ENCODE measurements at places on chromosomes 4 and X.

DNA sequence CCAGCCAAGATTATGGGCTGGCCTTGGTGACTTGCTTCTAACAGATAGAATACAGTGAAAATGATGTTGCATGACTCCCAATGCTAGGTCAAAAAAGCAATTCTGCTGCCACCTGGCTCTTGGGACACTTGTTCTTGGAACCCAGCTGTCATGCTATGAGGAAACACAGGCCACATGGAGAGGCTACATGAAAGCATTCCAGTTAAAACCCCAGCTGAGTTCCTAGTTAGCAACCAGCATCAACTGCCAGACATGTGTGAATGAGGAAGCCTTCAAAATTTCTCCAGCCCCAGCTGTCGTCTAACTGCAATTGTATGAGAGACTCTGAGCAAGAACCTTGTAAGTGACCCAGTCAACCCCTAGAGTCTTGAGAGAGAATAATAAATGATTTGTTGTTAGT, 105.2 kb upstream of the FGF16 start:
- no peak for DNase-seq

DNA sequence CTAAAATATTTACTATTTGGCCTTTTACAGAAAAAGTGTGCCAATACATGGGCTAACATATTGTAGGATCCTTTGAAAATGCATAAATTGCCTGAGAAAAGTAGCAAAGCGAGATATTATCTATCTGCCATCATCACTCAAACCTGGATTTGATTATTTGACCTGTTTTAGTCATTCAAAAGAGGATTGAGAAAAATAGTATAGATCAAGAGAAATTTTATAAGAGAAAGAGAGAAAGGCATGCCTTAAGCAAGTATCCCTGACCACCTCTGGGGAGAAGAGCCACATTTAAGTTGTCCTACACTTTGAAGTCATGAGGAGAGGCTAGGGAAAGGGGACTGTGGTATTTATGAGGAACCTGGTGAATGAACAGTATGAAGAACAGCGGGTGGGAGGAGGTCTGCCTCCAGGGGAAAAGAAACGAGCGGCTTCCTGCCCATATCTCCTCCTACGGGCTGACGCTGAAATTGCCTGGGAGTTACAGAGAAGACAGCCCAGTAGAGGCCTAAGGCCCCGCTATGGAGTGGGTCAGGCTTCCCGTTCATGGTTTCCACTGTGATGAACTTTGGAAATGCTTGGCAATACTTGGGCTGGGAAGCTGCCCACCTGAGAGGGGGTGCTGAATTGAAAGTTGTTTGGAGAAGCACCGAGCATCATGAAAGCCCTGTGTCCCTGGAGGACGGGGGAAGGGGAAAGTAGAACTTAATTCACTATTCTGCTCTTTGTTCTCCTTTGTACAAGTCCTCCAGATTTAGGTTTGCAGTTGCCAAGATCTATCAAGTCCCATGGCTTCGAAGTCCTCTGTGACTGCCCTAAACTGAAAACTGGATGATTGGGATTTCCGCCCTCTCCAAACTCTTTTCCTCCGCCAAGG, 106.9 kb upstream of the ACSL4 start:
- peak; percentile 66 for DNase-seq

- no peak for DNase-seq
Observed at GRCh38 chr4:145870155-145871020, 68.2 kb downstream of the ZNF827 start.

DNA sequence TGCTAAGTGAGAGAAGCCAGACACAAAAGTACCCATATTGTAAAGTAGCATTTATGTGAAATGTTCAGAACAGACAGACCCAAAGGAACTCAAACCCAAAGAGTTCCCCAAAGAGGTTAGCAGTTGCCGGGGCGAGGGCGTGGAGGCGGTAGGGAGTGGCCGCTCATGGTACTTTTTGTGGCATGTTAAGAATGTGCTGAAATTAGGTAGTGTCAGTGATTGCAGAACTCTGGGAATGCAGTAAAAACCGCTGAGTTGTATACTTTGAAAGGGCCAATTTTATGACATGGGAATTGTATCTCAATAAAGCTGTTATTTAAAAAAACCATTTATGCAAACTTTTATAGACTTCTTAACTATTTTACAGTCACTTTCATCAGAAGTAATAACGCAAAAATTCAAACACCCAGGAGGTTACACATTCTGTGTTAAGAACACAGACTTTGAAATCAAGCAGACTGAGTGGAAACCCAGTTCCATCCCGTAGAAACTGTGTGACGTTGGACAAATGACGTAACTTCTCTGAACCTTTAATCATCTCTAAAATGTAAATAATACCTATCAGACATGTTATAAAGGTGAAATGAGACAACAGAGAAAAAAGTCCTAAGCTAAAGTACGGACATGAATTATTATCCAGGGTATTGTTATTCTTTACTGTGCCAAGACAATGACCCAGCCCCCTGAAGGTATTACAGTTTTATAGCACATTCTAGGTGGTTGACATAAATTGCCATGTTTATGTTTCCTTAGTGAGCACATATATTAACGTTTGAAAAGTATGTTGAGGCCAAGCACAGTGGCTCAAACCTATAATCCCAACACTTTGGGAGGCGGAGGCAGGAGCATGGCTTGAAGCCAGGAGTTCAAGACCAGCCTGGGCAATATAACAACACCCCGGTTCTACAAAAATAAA, 19.7 kb downstream of the ZFP42 start:
- DNase-seq: no peak

- no peak for DNase-seq
Observed at GRCh38 chr4:56892691-56893090, 15.0 kb upstream of the REST start.

- no peak for DNase-seq
Observed at GRCh38 chr4:10200869-10201268, 84.3 kb upstream of the WDR1 start.

- DNase-seq: no peak
Observed at GRCh38 chr4:145414841-145415240, 66.8 kb upstream of the SMAD1 start.

DNA sequence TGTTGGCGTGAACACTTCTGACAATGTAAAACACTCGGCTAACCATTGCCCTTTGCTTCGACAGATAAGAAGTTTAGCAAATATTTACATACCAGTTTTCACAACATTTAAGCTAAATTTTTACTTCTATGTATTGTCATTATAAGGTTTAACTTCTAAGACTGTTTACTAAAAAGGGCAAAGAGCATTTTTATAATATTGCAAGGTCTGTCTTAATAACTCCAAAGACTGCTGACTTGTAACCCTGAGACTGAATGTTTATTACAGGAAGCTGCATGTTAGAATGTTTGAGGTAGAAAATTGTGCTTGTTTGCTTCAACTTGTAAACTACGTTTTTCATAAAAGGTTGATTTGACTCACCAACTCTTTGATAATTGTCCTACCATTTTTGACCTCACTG, 213.2 kb upstream of the RPS6KA3 start:
- no peak for DNase-seq

DNA sequence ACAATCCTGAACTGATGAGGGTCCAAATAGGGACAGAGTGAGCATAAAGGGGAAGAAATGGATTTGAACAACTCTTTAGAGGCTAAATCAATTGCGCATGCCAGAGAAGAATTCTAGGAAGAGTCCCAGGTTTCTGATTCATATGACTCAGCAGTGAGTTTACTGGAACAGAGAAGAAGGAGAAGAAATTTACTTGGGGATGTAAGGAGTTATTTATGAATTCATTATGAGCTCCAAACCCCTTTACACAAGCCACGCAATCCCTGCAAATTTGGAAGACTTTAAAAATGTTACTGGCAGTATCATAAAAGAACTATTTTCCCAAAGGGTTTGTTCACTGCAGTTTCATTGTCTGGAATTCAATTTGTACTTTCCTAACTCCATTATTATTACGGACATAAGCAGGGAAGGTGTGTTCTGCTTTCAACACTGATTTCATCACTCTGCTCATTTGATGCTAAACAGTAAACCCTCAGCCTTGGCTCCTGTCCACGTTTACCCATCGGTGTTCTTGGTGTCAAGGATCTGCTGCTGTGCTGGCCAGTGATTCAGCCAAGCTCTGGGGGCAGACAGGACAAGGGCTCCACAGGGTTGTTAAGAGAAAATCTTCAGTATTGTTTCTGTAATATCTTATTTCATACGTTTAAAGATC, 273.7 kb downstream of the HNRNPD start:
- DNase-seq: no peak

GRCh38 chr4:90958256-90958895, 831.2 kb downstream of the CCSER1 start:
- DNase-seq: no peak

DNA sequence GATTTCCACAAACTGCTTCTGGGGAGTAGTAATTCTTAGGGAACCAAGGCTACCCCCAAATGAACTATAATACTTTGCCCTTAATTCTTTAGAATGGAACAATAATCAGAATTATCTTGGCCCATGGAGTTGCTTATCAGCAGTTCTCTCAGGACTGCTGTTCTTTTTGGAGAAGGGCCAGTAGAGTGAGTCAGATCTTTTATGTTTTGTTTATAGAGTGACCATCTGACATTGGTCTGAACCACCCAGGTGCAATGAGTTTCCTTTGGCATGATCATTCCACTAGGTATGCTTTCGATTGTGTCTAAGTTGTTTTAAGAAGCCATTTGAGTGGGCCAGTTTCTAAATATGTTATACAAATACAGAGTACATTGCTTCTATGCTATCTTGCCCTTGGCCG, 31.8 kb downstream of the PRRG1 start:
- DNase-seq: no peak

GRCh38 chrX:48971249-48972219, at the start of gene KCND1:
Gene KCND1 (minus strand): TSS chrX:48971844. CDS start chrX:48970271, 1,573 bp downstream.
- DNase-seq: peak; percentile 14

- DNase-seq: peak; percentile 28
Observed at GRCh38 chr4:25172961-25173915, 13.0 kb upstream of the SEPSECS start.

DNA sequence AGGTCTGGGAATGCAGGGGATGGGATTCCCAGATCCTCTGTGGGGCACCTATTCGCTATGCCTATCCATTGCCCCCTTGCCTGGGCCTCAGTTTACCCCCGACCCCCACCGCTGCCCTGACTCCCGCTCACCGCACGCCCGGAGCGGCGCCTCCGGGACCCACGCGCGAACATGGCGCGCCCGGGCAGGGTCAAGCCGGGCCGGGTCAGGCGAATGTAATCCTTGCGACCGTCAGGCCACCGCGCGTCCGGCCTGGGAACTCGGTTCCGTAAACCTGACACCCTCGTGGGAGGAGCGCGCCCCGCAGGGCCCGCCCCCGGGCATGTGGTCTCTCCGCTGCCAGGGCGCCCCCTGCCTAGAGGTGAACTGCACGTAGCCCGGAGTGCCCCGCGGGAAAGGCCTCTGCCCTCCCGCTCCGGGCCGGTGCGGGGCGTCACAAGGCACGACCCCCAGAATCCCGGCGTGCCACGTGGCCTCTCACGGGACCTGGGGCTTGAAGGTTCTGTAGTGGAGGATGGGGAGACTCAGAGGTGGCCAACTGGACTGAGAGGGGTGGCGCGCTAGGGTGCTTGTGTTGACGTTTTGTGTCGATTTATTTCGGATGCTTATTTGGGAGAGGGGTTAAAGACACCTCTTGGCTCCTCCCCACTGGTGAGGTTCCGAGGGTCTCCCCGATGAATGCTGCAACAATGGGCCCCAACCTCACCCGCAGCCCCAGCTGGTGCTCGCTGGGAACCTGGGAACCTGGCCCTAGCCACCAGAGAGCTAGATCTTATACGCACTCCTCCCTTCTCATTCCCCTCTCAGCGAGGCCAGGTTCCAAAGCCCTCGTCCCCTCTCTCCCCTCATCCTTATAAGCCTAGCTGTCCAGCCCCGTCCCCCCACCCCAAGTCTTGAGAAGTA, at the start of gene PRICKLE3:
TSS of gene PRICKLE3 (minus strand) at position 249 of the 903 bp plus-strand sequence. CDS start at position 173, 76 bp downstream.
- DNase-seq: peak; percentile 41

GRCh38 chr4:88415982-88416381, 37.3 kb downstream of the HERC6 start:
- no peak for DNase-seq

GRCh38 chr4:107714256-107714655, 5.8 kb downstream of the PAPSS1 start:
- DNase-seq: no peak

GRCh38 chrX:96438803-96439202, 245.8 kb upstream of the DIAPH2 start:
- no peak for DNase-seq

- no peak for DNase-seq
Observed at GRCh38 chrX:3384327-3384726, 37.9 kb upstream of the MXRA5 start.

DNA sequence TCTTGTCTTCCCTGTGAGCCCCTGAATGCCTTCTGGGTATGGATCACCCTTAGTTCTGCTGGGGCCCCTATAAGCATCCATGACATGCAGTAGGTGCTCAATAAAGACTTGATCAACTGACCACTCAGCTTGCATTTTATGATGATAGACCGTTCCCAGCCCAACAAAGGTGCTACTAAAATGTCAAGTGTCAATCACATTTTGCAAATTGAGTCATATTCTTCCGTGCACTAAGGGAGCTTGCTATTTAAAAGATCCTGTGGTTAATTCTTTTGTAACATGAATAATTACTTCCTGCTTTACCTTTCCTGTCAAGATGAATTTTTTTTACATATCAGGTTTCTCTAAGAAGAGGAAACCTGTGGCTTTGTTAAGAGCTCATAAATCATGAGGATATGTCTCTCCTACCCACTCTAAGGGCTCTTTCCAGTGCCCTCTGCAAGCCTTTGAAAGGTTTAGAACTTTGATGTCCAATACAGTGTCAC, 47.6 kb downstream of the SH3KBP1 start:
- no peak for DNase-seq

DNA sequence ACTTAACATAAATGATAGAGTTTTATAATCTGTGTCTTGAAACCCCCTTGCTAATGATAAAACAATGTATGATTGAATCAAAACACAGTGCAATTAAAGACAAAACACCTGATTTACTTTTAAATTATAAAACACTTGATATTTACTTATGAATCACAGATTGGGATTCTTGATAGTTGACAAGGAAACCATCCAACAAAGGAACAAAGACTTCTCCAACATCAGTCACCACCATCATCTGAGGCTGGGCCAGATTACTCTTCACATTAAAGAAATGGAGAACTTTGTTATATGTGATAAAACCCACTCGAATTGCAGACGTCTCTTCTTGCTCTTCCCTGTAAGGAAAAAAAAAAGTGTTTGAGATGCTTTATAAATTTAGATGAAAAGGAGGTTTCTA, 67.4 kb downstream of the METTL14 start:
- no peak for DNase-seq

Data from ascending aorta (tissue), 2 donors.